ENCODE measurements at places on chromosomes 12 and 14. TPM values are rescaled to one million over a fixed set of nuclear protein-coding genes. Genes with fewer than 3 reads are reported as not detected.

DNA sequence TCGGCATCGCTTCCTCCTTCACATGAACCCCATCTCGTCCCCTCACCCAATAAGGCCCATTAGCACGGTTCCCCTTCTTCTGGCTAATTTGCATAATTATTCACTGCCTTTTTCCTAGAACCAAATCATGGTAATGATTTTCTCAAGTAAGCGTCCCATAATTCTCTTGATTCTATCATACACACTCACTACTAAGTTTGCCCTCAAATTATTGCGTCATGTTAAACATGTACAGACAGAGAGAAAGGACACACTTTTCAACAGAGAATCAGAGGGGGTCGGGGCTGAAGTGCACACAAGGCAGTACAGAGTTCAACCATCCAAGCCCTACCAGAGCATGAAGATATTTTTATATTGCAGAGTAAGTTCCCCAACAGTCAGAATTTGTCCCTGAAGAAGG is 256.6 kb downstream of the FOXN3 start:
- no peak for DNase-seq

DNA sequence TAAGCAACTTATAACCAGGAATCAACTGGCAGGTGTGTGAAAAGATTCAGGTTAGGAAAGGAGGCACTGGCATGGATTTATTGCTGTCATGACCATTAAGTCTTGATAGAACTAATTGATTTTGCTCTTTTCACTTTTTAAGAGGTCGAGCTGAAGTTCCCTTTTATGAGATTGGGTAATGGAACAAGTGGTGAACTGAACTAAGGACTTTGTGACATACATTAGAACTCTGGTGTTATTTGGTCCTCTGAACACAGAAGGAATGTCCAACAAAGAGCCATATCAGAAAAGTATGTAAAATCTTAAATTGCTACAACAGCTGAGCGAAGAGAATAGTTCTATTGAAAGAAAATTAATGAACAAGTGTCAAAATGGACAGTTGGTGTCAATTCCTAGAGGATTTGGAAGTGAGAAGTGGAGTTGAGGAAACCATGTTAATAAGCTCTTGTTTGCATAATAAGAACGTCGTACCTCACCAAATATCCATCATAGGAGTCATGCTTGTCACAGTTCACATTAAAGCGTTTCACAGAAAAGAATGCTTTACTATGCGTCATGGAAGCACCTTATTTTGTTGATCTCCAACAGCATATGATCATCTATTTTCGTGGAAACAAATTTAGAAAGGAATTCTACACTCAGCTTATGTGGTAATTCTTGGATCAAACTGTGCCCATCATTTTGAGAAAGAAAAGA is 8.4 kb upstream of the MYF6 start:
- no peak for DNase-seq

DNA sequence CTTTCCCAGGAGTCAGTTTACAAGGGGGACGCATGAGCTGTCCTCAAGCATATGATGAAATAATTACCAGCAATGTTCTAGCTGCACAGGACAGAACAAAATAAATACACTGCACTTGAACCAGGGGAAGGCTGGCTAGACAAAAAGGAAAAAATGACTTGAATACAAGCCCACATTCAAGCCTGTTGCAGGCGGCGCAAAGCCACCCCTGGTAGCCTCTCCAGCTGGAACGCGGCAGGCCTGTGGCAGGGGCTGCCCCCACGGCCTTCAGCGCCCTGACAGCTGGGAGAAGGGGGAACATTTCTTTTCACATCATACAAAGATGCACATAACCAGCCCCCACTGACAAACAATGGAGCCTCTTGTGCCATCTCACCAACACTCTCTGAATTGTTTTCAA is 57.1 kb downstream of the TRAFD1 start:
- DNase-seq, result no peak

Gene NRXN3
- total RNA-seq, result 0.44 TPM

DNA sequence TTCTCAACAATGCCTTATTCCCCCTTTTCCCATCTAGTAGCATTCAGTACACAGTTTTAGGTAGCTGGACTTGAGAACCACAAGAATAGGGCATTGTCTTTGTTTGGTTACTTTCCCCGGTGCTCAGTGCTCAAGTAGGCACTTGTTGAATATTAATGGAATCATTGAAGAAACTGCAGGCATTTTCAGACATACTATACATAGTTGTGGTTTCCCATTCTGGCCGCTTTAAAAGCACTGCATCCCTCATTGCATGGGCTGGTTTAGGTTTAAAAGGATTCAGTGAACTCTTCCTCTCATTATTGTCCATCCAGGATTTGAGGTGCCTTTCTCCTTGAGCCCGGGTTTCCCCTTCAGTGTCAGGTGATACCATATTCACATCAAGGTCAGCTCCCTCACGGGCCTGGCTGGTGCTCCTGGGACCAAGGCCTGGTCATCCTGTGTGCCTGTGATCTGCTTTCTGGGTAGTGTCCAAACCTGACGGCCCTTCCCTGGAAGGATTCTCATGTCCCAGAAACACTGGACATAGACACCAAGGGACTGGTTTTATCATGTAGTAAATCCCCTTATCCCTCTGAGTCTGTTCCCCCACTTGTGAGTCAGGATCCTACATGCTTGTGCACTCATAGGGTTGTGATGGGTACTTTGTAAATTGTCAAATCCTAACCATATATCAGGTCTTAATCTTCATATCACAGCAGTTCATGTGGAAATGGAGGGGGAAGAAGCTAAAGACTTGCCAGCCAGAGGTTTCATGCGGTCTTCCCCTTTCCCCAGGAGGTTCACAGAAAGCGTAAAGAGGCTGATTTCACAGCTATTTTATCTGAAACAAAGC is 7.4 kb downstream of the TCP11L2 start:
- DNase-seq, result no peak

Gene PSMD9
- total RNA-seq, result 40.5 TPM

Gene POLE
- total RNA-seq, result 24.5 TPM

DNA sequence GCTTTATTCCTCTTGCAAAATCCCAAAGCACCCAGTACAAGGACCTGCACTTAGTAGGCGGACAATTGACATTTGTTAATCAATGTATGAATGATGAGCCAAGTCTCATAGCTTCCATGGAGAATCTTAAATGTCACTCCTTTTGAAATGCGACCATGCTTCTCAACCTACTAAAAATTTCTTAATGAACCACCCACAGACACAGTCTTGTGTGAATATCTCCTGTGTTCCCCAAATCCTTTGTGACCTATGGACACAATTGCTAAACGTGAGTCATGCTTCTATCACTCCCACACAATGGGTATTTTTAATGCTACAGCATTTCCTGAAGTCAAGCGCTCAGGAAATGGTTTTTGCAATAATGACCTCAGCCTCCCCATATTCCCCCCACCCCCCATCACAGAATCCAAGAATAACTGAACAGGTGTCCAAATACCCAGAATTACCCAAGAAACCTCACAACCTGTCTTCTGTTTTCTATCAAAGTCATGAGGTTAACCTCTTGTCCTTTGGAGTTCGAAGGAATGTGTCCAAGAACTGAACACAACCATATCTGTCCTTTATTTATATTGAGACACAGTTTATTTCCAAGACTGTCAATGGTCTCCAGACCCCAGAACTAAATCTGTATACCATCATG is 163.6 kb upstream of the PLEKHG7 start:
- no peak for DNase-seq

Gene LALBA
- total RNA-seq, result not detected

Gene HOXC11
- total RNA-seq, result not detected

DNA sequence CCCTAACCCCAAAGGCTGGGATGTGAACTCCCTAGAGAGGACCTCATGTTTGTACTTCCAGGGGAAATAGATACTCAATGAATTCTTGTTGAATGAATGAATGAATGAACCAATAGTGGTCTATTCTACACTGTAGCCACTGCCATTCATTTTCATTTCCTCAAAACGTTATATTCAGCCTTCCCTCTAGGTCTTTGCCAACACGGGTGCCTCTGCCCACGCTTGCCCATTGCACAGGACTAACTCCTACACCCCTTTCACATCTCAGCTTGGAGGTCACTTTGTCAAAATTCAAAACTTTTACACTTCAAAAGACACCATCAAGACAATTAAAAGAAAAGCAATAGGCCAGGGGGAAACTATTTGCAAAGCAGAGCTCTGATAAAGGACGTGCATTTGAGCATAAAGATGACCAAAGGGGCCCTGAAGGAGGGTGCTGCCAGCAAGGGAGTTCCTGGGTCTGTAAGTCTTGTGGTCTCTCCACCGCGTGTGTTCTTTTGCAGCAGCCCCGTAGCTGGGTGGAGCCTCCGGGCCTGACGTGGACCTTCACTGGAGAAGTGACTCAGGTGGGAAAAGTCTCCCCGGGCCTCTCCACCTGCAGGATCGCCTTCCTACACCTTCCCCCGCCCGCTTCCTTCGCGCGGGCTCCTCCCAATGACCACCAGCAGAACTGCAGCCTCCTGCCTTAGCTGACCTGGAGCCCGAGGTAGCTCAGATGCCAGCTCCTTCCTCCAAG is 31.5 kb downstream of the TMEM63C start:
- DNase-seq, result no peak

Measured in omental fat pad (tissue), 4 donors.